ENCODE measurements at places on chromosomes 5 and 9.

- DNase-seq = no peak
Measured at GRCh38 chr5:9716838-9717281, 86.7 kb upstream of the TAS2R1 start.

DNA sequence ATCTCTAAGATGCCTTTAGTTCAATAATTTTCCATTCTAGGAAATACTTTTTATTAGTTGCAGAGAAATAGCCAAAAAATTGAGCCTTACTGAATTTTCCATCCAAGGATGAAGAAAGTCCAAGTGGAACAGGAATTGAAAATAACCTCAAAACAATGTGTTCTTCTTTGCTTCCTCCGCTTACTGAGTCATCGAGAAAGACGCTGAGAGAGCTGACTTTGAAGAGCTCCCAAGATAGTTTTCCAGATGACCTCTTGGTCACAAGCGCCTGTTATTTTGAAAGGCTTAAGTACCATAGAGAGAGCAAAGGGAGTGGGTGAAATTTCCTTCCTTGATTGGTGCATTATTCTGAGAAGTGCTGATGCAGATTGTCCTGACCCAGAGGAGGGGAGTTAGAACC lies 253.5 kb upstream of the ATP10B start:
- no peak for DNase-seq

DNA sequence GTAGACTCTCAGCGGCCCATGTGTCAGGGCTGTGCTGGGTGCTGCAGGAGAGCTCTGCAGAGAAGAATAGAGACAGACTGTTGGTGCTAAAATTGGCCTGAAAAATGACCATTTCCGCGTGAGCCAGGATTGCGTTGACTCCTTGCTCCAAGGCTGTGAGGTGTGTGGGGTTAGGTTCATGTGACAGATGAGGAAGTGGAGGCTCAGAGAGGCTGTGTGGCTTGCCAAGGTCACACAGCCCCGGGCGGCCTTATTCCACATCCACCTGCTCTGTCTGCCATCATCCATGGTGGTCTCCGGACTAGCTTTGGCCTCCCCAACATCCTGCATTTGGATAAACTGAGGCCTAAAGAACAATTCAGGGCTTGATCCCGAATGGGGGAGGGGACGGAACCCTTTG lies 15.2 kb downstream of the NEK6 start:
- DNase-seq = no peak

- no peak for DNase-seq
Measured at GRCh38 chr9:138068601-138069035, 191.0 kb downstream of the CACNA1B start.

GRCh38 chr9:107688728-107689127 lies 199.2 kb upstream of the KLF4 start:
- no peak for DNase-seq

DNA sequence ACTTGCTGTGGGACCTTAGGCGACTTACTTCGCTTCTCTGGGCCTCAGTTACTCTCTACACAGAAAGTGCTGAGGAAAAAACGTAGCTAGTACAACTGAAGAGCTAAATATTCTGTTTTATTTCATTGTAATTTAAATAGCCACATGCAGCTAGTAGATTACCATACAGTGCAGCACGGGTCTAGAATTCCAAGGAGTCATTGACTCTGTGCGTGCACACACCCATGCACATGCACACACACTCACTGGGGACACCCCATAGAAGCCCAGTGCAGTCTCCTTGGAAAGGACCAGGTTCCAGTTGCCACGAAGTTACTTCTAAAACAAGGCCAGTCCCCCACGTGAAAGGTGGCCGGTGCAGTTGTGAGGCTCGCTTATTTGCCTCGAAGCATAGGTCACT lies 17.0 kb downstream of the URM1 start:
- no peak for DNase-seq

- DNase-seq = no peak
Measured at GRCh38 chr9:133836818-133837217, 98.7 kb upstream of the SARDH start.

GRCh38 chr5:4447657-4448056 lies 692.5 kb upstream of the ADAMTS16 start:
- no peak for DNase-seq

GRCh38 chr5:963310-963672 lies 45.3 kb upstream of the NKD2 start:
- DNase-seq = no peak

DNA sequence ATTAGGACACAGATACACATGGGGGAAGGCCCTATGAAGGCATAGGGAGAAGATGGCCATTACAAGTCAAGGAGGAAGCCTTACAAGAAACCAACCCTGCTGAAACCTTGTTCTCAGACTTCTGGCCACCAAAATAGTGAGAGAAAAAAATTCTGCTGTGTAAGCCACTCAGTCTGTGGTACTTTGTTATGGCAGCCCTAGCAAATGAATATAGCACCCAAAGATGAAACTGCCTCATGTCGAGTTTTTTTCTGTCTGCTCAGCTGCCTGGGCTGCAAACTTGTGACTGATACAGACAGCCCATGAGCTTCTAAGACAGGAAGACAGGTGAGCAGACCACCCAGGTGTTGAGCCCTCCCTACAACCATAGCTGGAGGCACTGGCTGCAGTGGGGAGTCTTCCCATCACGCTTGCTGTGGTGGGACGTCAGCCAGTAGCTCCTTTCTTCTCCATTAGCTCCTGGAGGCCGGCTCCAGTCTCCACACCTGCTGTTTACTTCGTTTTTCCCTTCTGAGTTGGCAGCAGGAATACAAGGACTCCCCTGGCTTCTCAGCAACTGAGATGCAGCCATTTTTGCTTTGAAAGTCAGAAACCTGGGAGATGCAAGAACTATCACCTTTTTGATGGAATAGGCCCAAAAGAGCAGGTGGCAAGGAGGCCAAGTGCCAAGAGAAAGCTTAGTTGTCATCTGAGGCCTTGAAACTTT lies 164.9 kb downstream of the SEMA6A start:
- DNase-seq = no peak

GRCh38 chr5:10157085-10157669 lies 92.5 kb downstream of the ATPSCKMT start:
- no peak for DNase-seq

All from GOT3 (cell line).